ENCODE measurements at places on chromosomes 11 and 22.

- peak; percentile 51 for DNase-seq
These were observed 43.7 kb downstream of the MICAL3 start for GRCh38 chr22:17980638-17981051.

GRCh38 chr22:22870577-22871404, 16.8 kb upstream of the IGLL5 start:
- no peak for DNase-seq

DNA sequence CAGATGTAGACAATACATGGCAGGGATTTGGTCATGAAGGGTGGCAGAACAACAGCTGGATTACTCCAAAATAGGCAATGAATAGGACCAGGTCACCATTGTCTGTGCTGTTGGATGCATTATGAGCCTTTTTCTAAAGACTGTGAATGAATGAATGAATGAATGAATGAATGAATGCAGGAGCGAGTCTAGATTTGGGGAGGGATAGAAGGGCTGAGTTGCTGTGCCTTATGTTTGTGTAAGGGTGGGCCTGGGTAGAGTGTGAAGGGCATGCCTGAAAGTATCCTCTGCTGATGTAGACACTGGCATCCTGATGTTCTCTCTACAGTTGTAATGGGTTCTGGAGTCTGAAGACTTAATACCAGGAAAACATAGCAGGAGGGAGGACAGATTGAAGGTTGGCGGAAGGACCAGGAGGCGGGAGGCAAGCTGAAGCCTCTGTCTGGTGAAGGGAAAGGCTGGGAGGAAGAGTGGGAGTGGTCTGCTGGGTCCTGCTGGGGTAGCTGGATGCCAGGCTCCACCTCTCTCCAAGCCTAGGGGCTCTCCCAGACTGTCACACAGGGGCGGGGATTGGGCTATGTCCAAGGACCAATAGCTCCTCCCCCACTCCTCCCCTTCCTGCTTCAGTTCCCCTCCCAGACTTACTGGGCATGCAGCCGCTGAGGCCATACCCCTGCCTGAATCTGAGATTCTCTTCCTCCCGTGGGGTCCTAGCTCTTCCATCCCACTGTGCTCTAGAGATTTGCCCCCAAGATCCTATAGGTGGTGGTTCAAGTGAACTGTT, 4.8 kb downstream of the TRIM3 start:
- DNase-seq, result peak; percentile 93

- DNase-seq, result no peak
These were observed 6.3 kb downstream of the AKIP1 start for GRCh38 chr11:8917157-8917825.

DNA sequence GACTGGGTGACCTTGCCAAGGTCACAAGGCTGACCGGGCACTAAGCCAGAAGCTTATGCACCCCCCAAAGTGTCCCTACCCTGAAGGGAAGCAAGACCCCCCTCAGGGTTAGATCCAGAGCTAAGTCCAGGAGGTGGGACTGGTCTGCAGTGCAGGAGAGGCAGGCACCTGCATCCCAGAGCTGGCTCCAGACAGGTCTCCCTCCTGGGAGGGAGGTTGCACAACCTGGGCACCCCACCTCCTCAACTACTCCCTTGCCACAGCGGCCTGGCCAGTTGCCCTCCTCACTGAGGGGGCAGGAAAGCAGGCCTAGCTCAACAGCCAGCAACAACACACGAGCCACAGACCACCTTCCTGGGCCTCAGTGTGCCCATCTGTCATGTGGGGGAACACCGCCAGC, 75.0 kb upstream of the TCF20 start:
- no peak for DNase-seq

- no peak for DNase-seq
These were observed 250.0 kb downstream of the NXPE2 start for GRCh38 chr11:114928260-114928870.

- peak; percentile 71 for DNase-seq
These were observed 6.8 kb downstream of the NAA40 start for GRCh38 chr11:63945477-63946163.

DNA sequence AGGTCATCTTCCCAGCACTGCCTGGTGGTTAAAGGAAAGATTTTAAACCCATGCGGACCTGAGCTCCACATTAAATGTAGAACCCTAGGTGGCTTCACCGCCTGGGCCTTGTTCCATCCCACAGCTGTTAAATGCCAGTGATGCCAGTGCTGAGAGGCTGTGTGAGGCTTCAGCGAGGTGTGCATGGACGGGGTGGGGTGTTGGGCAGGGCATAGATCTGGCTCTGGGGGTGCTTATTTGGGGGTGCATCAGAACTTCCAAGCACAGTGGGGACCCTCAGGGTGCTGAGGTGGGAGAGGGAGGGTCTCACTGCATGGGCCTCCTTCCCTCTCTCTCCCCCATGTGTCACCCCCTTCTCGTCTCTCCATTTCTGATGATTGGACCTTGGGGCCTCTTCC, 90.1 kb upstream of the B3GAT1 start:
- no peak for DNase-seq

DNA sequence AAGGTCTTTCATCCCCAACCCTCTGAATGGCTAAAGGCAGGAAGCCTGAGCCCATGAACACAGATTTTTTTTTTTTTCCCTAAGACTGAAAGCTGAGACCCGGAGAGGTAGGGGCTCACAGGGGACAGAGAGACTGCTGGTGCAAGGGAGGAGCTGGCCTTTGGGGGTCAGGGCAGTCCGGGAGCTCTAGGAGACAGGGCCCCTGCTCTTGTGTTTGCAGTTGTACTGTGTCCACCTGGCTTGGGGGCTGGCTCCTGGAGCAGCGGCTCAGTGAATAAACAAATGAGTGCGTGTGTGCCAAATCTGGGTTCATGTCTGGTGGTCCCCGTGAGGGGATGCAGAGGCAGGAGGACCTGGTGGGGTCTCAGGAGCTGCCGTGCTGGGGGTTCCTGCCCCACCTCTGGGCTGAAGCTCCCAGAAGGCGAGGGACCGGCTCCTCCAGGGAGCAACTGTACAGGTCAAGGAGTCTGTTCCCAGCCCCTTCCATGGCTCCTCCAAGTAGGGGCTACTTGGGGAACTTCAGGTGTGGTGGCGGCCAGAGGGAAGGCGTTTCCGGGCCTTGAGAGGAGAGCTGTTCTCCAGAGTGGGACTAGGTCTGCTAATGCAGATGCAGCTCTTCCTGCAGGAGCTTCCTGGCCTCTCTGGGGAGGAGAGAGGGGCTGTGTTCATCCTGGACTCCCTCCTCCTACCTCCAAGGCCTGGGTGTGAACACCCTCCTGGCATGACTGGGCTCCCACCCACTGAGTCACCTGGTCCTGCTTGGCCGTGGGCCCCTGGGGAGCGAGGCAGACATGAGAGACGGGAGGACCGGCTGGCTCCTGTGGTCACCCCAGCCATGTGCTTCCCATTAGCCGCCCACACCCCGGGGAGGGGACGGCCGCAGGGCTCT, 57.6 kb downstream of the FBXO7 start:
- peak; percentile 88 for DNase-seq

- no peak for DNase-seq
These were observed 46.3 kb upstream of the WNT11 start for GRCh38 chr11:76252631-76253070.

Data from left cardiac atrium (tissue), 4 donors.